ENCODE measurements at places on chromosomes 12 and 14.

- DNase-seq, result no peak
Measured at GRCh38 chr12:52402873-52403540, 3.1 kb downstream of the KRT82 start.

DNA sequence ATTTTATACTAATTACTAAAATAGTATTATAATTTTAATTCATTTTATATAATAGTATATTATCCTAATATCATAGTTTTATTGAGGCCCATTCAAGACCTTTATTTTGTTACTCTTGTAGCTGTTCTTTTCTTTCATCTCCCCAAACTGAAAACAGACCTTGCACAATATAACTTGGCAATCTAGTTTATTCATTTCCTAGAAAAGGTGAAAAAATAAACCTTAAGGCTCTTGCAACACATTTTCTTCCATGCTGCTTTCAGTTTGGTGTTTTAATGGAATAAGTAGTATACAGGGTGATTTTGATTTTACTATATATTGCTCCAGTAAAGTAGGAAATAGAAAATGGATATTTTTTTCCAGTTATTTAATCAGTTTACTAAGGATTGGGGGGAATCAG, 174.0 kb downstream of the SLC2A13 start:
- DNase-seq, result no peak

DNA sequence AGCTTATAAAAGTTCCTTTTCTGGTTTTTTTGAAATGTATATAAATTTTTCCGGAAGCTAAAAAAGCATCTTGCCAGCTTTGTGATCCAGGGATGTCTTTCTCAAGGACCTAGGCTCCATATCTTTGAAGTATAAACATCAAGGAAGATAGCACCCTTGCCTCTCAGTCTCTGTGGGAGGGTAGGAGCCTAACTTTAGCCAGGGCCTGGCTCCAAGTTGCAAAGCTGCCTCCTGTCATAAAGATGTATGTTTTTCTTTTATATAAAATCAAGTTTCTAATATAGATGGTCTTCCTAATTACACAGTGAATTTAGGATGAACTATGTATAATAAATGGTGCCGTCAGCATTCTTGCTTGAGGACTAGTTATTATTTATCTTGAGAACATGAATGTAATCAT, 612.6 kb upstream of the USP15 start:
- no peak for DNase-seq

DNA sequence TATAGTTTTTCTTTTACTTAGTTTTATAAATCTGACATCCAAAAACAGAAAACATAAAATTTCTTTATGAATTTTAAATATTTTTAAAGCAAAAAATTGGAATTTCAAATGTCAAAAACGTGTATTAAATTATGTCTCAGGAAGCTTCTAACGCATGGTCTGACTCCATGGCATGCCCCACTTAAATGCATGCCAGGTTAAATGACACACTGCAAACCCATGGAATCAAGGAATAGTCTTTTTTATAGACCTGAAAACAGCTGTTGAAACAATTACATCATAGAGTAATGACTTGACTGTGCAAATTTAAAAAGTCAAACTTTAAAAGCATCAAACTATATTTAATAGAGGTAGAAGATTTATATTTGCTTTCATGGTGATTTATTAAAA, 96.1 kb upstream of the DACT1 start:
- DNase-seq, result no peak

- no peak for DNase-seq
Measured at GRCh38 chr12:122489038-122489437, 11.7 kb downstream of the ZCCHC8 start.

- no peak for DNase-seq
Measured at GRCh38 chr14:34643361-34643760, 13.4 kb upstream of the SNX6 start.

GRCh38 chr12:107884769-107885694, 110.5 kb downstream of the ASCL4 start:
- DNase-seq, result peak; percentile 31

DNA sequence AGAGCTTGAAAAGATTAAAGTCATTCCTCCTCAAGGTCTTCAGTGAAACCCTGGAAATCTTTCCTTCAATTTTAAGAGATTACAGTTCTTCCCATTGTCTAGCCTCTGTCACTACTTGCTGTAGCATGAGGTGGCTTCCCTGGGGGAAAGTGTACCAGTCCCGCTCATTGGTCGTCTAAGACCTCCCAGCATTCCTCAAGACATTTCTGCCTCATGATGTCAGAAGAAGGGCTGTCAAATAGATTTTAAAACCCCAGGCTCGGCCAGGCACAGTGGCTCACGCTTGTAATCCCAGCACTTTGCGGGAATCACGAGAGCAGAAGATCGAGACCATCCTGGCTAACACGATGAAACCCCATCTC, 46.7 kb downstream of the SMUG1 start:
- no peak for DNase-seq

- DNase-seq, result no peak
Measured at GRCh38 chr12:91109148-91109564, 2.1 kb downstream of the LUM start.

DNA sequence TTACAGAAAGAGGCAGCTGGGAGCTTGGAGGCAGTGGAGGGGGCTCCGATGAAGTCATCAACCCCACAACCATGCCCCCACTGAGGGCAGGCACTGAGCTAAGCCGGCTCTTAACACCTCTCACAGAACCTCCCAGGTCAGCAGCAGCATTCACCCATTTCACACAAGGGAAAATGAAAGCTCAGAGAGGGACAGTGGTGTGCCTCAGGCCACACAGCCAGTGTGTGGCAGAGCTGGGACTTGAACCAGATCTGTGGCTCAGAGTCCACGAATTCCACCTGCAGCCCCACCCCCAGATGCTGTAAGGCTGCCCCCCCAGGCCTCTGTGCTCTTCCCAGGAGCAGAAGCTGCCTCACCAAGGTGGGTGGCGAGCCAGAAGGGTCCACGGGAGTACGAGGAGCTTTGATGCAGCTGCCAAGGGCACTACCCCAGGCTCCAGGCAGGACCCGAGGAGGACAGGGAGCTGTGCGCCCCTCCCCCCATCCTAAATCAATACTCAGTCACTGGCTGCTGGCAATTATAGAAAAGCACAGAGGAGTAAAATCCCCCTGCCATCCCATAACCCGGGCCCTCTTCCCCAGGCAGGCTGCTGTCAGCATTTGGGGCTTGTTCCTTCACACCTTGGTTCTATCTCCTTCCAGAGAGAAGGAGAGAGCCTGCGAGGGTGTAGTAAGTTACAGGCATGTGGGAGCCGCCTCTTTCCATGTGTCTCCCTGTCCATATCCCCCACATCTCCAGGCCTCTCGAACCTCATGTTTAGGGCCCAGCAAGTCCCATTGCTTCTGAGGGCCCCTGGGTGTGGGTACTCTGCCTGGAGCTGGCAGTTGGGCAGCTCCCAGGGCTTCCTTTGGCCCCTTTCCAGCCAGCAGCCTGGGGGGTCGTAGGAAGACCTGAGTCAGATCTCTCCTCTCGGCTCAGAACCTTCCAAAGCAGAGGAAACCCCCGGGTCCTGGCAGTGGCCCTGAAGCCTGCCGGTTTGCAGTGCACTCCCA, 47.6 kb downstream of the FAM222A start:
- DNase-seq, result no peak

DNA sequence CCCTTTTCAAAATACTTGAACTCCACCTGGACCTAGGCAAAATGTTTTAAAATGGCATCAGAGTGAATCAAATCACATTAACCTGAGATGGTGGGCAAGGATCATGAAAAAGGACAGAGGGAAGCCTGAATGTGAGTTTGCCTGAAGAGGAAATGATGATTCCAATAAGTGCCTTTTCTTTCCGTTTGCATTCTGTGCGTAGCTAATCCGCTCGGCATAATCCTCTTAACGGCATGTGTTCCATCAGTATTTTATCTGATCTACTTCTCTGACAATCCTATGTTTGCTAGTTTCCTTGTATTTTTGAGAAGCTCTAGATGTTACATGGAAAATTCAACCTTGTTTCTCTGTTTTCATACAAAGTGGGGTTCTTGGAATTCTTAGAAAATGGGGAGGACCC, 354.6 kb downstream of the NRXN3 start:
- no peak for DNase-seq

GRCh38 chr14:23409966-23410635, 2.0 kb upstream of the MYH6 start:
- DNase-seq, result no peak

DNA sequence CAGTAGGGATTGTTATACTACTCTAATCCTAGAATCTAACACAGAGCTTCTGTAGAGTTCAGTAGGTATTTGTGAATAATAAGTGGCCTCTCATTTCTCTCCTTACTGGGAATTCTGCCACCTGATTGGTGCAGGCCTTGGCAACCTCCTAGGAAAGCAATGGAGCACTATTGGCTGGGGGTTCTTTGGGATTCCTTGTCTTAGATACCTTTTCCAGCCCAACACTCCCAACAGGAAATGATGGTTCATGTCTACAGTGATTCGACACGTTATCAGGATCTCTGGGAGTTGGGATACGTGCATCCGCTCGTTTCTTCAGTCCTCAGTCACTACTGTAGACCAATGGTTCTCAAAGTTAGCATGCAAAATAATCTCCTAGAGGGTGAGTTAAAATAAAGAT, 67.4 kb downstream of the ELK3 start:
- DNase-seq, result no peak

DNA sequence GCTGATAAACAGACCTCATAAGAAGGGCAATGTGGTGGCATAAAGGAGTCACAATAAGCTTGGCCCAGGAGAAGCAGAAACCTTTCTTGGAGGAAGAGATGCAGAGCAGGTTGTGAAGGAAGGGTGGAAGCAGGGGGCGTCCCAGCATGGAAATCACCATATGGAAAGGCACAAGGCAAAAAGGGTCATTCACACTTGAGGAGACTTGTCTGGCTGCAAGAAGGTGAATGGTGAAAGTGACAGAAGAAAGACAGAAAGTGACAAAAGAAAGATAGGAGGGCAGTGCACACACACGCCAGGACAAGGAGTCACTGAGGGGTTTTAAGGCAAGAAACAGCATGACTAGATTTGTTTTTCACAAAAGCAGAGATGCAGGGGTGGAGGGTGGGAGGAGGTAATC, 38.3 kb downstream of the GALNT4 start:
- DNase-seq, result no peak

- DNase-seq, result peak; percentile 4
Measured at GRCh38 chr12:46303039-46303666, 34.3 kb upstream of the SLC38A1 start.

DNA sequence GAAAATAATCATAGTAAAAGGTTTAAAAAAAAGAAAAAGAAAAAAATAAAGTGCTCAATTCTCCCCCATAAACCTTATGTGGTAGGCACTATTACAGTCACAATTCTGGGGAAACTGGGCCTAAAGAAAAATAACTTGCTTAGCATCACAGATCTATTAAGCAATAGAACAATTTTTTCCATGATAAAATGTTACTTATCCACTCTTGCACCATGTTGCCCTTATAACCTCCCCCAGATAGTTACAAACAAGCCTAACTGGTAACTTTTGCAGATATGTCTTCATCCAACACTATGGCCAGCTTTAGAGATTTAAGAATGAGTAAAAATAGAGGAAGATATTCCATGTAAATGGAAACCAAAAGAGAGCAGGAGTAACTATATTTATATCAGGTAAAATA, 164.8 kb downstream of the DUSP6 start:
- no peak for DNase-seq
